ENCODE measurements at places on chromosomes 7 and 10. TPM values are rescaled to one million over a fixed set of nuclear protein-coding genes. Genes with fewer than 3 reads are reported as not detected.

DNA sequence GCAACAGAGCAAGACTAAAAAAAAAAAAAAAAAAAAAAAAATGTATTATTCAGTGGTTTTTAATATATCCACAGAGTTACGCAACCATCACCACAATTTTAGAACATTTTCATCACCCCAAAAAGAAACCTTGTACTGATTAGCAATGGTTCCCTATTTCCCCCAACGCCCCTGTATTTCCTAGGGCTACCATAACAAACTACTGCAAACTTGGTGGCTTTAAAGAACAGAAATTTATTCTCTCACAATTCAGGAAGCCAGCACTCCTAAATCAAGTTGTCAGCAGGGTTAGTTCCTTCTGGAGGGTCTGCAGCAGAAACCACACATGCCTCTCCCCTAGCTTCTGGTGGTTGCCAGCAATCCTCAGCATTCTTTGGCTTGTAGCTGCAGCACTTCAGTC, 5.9 kb upstream of the NUP42 start:
- H3K36me3 ChIP-seq: no peaks in the 10 kb centered on the region
- no peaks in the 10 kb centered on the region for H3K27me3 ChIP-seq
- peaks cover under 1% of the 10 kb centered on the region for H3K4me1 ChIP-seq
- no peak overlapping the region for H3K27ac ChIP-seq

- H3K4me1 ChIP-seq: no peaks in the 10 kb centered on the region
- DNase-seq: no peak
- H3K27ac ChIP-seq: no peak overlapping the region
These were observed 92.8 kb downstream of the TMEM130 start for GRCh38 chr7:98777051-98777450.

DNA sequence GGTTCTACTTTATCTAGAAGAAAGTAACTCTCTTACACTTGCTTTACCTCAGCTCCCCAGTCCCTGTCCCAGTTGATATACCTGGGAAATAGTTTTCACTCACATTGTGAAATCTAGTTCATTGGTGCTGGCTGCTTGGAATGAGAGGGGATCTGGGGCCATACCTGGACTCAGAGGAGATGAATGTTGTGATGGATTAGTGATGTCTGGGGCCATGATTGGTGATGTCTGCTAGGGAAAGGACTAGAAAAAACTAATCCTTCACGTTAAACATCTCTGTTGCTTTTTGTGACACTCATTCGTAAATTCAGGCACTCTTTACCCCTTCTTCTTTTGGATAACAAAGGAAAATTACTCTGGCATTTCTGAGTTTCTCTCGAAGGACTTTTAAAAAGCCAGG, 152.4 kb downstream of the RAB11FIP2 start:
- H3K4me1 ChIP-seq: no peaks in the 10 kb centered on the region
- no peak overlapping the region for H3K4me3 ChIP-seq
- no peaks in the 10 kb centered on the region for H3K36me3 ChIP-seq
- H3K27me3 ChIP-seq: no peaks in the 10 kb centered on the region

DNA sequence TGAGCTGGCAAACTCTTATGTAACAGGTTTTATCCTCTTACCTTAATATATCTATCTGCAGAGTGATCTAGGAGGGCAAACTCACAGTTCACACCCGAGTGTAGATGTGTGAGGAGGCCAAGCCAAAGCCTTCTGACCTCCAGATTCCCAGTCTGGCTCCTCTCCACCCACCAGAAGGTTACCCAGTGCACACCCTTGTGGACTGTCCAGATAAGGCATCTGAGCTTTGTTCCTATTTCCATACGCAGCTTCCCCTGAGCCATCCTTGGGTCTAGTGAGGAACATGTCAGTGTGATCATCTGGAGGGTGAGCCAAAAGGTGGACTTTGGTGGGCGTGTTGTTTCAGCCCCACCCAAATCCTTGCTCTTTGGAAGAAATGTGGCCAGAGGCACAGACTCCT, 203.0 kb upstream of the MEOX2 start:
- no peak for DNase-seq
- H3K4me3 ChIP-seq: no peak overlapping the region
- H3K27me3 ChIP-seq: no peaks in the 10 kb centered on the region
- no peaks in the 10 kb centered on the region for H3K36me3 ChIP-seq
- no peak overlapping the region for H3K27ac ChIP-seq

GRCh38 chr7:17123020-17123419, 175.4 kb upstream of the AHR start:
- no peaks in the 10 kb centered on the region for H3K4me1 ChIP-seq
- no peak overlapping the region for H3K27ac ChIP-seq
- no peak overlapping the region for H3K4me3 ChIP-seq

The NSUN6 gene
- 9.7 TPM for polyA plus RNA-seq

The ASIC3 gene
- 2.9 TPM for polyA plus RNA-seq
